ENCODE measurements at places on chromosomes 1 and 21.

DNA sequence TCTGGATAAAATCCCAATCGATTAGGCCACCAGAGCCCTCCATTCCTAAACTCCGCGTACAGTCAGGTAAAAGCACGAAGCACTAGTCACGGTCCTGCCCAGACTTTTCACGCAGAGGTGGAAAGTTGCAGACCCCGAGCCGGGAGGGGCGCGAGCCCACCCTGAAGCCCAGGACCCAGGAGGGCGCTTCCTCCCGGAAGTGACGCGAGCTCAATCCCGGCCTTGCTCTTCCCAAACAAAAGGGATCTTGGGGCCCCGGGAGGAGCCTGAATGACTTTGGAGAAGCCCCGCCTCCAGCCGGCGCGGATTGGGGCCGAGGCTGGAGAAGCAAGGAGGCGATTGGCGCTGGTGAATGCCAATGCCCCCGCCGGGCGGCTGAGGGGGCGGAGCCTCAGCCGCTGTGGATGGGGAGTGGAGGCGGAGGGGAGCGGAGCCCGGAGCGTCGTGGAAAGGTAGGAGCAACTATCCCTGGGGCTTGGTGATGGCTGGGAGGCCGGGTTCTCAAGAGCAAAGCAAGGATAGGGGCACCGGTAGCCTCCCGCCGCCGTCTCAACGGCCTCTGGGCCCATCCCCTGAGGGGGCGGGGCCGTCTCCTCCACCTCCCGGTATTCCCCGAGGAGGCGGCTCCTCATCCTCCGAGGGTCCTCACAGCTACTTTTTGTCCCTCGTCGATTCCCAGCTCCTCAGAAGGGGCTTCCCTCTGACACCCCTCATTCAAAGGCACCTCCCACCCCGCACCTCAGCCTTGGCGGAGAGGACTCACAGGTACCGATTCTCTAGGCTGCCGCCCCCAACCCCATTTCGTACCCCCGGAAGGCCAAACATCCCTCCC lies at the start of gene CTTNBP2NL:
CTTNBP2NL (plus strand) TSS at position 394 of the 832 bp plus-strand sequence. CDS start 19,952 bp downstream, outside the sequence.
- peak; percentile 93 for DNase-seq

GRCh38 chr1:232322162-232322734 lies 307.7 kb downstream of the SIPA1L2 start:
- DNase-seq: no peak

DNA sequence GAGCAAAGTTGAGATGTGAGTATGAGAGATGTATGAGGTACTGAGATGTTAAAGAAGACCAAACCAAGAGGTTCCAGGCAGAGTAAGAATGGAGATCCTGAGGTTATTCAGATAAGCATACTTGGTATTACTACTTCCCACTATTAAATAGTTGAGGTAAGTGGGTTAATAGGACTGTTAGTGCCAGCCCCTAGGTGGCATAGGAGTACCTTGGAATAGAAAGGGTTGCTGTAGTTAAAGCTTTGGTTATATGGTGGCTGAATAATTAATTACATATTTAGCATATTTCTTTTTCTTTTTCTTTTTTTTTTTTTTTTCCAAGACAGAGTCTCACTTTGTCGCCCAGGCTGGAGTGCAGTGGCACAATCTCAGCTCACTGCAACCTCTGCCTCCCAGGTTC lies 397.9 kb upstream of the TMPRSS15 start:
- DNase-seq: no peak

GRCh38 chr21:35737899-35738346 lies 322.4 kb downstream of the SETD4 start:
- DNase-seq: no peak

GRCh38 chr21:34522284-34522683 lies 10.3 kb upstream of the KCNE1 start:
- no peak for DNase-seq

GRCh38 chr1:27406362-27406680 lies 13.9 kb downstream of the GPR3 start:
- no peak for DNase-seq

GRCh38 chr1:66490816-66491215 lies 43.1 kb upstream of the SGIP1 start:
- DNase-seq: no peak

DNA sequence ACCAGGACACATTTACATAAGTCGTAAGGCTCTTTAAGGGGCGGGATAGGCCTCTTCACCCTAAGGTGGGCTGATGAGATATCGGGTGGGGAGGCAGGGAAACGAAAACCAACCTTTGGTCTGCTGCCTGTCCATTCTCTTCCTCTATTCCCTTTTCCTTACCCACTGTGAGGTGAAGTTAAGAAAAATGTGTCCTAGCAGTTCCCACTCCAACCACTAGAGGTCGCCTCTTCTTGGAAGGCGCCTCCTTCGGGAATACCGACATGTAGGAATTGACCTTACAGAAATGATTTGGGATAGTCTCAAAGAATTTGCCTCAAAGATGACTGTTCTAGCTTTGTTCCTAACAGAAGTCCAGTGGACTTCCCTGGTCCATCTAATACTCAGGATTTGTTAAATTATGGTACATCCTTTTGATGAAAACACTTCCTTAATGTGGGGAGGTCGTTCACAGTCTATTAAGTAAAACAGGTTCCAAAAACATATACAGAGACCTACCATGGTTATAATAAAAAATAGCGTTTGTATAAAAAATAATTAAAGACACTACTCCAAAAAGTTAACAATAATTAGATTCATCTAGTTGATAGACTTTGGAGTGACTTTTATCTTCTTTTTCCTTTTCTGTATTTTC lies 14.1 kb downstream of the AZIN2 start:
- peak; percentile 33 for DNase-seq

GRCh38 chr1:40830419-40830943 lies 31.7 kb downstream of the CITED4 start:
- no peak for DNase-seq

- DNase-seq: no peak
These were observed 105.0 kb upstream of the SAMD11 start for GRCh38 chr1:818618-819291.

GRCh38 chr1:22861764-22862440 lies 110.8 kb downstream of the LACTBL1 start:
- peak; percentile 2 for DNase-seq

DNA sequence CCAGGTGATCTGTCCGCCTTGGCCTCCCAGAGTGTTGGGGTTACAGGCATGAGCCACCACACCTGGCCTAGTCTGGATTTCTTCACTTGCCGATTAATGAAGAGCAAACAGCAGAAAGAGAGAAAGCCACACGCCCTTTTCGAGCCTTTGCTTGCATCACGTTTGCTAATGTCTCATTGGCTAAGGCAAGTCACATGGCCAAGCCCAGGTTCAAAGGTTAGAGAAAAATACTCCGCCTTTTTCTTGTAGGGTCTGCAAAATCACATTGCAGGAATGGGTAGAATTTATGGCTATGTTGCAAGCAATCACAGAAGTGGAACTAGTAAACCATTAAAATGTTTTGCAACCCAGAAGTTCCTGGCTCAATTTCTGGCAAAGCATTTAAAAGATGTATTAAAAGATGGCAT lies 26.8 kb upstream of the BACH1 start:
- DNase-seq: no peak

GRCh38 chr1:79302380-79302930 lies 295.9 kb upstream of the ADGRL4 start:
- DNase-seq: no peak

DNA sequence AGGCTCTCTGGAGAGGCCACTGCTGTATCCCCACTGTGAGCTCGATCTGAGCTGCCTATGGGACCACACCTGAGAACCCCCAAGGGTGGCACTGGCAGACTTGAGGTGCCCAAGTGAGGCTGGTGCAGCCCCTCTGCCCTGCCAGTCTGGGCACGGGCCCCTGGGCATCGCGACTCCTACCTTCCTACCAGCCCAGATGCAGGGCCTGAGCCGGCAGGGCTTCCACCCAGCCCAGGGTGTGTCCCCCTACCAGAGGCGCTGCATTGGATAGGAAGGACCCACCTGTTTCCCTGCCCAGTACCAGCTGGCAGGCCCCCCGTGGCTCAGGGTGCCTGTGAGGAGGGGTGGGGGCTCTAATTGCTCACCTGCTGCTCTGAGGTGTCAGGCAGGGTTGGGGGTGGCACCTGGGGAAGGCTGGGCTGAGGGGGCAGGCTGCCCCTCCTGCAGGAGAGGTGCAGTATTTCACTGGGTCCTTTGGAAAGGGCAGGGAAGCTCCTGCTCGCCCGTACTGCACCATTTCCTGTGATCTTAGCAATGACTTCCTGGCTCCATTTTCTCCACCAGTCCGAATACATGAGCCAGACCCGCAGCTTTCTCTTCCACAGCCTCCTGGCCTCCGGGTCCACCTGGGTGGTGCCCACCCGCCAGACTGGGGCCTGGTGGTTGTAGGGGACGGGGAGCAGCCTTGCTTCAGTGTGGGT lies 11.8 kb downstream of the TP73 start:
- no peak for DNase-seq

DNA sequence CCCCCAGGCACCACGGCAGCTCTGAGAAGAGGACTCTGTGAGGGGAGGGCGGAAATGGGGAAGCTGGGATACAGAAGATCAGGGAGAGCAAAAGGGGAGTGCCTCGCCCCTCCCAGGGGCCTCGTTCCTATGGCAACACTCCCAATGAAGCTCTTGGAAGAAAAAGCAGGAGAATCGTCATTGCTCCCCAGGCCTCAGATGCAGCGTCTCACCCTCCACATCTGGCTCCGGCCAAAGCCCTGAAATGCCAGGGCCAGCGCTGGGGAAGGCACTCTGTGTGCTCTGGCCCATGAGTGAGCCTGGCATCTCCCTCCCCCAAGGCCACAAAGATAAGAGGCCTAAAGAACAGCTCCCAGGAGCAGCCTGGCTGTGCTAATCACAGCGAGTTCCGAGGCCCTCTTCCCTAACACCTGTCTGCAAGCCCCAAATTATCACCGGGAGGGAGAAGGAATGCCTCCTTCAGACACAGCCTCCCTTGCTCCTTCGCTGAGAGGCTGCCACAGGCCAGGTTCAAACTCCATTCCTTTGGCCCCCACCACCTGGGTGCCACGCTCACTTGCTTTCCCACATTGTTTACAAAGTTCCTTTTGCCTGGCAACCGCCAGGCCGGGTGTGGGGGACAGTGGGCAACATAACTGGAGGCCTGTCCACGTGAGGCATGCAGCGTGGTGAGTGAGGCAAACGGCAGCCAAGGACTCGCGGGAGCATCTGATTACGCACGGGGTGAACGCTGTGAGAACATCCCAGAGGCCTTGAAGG lies 27.8 kb downstream of the ECE1 start:
- DNase-seq: no peak

- DNase-seq: no peak
These were observed 37.2 kb downstream of the SETD4 start for GRCh38 chr21:36023092-36023480.

Measured in NCI-H748 treated with DMSO at 0.1 percent for 48 hours (cell line).